Epithelial cell of prostate (primary cell): ENCODE measurements at places on chromosomes 7 and 10.

DNA sequence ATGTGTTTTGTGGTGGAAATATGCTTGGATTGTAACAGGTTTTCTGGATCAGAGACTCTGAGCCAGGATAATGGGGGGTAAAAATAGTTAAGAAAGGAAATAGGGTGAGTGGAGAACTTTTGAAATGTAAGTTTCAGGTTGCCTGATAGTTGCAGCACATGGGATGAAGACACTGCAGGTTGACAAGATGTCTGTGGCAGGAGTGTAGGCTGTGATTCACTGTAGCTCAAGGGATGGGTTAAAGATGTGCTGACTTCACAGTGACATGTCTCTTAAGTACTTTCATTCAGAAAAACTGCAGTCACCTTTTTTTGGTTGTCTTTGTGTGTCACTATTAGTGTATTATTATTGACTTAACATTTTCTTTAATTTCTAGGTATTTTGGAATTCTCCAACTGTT lies 63.5 kb upstream of the SLC39A12 start:
- no peak for DNase-seq

- no peak for DNase-seq
These were observed 293.9 kb downstream of the CCDC3 start for GRCh38 chr10:12707461-12708185.

DNA sequence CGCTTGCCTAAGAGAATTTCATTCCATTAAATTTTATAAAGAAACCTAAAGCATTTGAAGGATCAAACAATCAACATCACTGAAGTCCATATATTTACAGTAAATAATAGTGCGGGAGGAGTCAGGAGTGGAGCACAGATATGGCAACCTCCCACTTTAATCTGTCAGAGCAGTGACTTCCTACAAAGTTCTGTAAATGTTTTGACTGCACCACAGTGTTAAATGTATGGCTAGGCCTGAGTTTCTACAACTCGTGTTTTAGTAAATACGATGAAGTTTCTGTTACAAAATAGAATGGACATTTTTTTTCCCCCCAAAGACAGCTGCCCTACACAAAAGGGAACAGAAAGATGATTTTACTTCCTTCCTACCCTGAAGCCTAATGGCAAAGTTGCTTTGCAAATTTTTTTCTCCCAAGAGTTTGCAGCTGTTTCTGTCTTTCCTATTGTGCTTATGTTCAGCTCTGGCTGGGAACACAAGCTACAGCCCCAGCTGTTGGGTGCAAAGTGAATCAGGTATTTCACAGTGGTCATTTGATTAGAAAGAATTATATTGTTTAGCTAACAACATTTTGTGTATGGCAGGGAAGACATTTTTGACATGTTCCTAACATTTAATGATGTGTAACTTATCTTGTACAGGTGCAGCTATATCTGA lies 62.1 kb downstream of the MET start:
- no peak for DNase-seq

- no peak for DNase-seq
These were observed 375.2 kb upstream of the VWC2 start for GRCh38 chr7:49398236-49398635.

DNA sequence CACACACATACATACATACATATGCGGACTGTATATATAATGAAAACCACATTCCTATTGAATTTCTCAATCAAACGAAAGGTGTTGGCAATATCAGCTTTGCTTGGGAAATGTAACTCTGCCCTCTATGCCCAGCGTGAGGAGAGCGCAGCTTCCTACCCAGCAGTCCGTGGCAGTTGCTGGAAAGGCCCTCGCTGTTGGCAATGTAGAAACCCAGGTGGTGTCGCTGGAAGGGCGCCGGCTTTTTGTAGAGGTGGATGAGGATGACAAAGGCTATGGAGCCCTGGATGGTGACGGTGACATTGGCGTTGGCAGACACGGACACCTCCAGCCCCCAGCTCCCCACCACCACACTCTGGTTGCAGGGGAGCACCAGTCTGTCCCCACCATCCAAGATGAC lies 100.9 kb downstream of the ITIH5 start:
- no peak for DNase-seq

DNA sequence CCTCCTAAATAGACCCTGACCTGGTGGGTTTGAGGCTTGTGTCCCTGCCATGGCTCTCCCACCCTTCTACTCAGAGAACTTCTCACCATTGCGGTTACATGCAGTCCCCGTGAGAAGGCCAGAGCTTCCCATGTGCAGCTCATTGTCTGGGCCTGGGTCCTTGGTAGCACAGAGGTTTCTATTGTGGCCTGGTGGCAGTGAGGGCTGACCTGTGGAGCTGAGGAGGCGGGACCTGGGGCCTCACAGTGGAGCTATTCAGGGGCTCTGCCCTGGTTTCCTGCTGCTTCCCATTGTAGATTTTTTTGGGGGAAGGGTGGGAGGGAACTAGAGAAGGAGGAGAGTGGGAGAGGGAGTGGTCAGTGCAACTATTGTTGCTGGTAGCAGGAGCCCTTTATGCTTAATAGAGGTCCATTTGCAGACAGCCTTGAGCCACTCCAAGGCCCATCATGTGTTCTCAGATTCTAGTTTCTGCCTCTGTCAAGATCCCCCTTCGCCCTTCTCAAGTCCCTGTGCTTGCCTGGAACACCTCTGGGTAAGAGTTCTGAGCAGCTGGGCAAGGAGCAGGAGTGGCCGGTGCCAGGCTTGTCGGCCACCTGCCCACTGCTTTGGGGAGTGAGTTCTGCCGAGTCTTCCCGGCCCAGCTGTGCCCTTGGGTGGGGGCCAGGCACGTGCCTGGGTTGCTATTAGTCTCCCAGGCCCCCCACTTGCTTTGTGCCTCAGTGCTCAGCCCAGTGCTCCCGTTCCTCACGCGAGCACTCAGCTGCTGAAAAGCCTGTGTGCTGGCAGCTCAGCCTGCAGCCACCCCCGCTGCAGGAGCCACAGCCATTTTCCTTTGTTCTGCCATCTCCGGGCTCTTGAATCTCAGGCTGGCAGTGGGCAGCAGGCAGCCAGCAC lies 10.7 kb downstream of the TSPAN14 start:
- DNase-seq = no peak

DNA sequence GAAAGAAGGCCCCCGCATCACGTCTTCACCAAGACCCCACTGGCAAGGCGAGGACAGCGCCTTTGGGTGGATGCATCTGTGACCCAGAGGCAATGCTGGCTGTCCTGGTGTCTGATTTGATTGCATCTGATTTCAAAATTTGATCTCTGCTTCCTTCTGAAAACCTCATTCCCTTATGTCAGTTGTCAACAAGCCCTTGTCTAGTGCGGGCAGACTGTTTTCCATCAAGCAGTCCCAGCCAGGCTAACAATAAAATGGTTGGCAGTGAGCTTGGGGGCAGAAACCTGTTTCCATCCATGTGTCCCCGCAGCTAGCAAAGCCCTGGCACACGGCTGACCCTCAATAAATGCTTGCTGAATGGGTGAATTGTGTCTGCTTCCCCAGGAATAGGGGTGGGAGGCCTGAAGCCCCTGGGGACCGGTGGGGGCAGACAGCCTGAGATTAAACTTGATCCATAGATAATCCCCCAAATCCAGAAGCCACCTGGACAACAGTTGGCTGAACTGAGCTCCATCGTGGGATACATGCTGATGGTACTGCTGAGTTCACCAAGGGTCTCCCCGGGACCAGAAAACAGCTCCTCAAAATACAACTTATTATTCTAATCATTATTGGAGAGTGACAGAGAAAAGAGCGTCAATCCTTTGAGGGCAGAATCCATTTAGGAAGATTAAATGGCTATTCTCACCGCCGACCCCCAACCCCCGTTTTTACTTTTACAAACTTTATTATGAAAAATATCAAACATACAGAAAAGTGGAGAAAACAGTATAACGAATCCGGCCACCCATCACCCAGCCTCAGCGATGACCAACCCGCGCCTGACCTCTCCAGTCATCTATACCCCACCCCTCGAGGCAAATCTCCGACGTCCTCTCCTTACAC lies 912 bp upstream of the DUSP5 start:
- DNase-seq = no peak

- DNase-seq = no peak
These were observed 38.2 kb downstream of the ANTXRL start for GRCh38 chr10:46325021-46325420.

DNA sequence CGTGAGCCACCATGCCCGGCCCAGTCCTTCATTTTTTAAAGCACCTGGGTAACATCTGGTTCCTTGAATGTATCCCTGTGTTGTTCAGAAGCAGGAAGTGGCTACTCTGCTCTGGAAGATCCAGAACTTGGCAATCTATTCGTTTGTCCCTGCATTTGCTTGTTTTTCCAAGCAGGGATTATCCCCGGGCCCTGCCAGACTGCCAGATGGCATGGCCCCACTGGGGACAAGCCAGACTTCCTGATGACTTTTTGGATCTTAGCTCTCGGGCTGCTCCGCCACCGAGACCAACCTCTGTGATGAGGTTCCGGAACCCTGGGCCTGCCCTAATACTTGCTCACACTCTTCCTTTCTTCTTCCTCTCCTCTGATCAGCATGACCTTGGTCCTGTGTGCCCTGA lies 496.7 kb downstream of the TYW1 start:
- no peak for DNase-seq

- no peak for DNase-seq
These were observed 178.3 kb upstream of the AUTS2 start for GRCh38 chr7:69419934-69420333.

DNA sequence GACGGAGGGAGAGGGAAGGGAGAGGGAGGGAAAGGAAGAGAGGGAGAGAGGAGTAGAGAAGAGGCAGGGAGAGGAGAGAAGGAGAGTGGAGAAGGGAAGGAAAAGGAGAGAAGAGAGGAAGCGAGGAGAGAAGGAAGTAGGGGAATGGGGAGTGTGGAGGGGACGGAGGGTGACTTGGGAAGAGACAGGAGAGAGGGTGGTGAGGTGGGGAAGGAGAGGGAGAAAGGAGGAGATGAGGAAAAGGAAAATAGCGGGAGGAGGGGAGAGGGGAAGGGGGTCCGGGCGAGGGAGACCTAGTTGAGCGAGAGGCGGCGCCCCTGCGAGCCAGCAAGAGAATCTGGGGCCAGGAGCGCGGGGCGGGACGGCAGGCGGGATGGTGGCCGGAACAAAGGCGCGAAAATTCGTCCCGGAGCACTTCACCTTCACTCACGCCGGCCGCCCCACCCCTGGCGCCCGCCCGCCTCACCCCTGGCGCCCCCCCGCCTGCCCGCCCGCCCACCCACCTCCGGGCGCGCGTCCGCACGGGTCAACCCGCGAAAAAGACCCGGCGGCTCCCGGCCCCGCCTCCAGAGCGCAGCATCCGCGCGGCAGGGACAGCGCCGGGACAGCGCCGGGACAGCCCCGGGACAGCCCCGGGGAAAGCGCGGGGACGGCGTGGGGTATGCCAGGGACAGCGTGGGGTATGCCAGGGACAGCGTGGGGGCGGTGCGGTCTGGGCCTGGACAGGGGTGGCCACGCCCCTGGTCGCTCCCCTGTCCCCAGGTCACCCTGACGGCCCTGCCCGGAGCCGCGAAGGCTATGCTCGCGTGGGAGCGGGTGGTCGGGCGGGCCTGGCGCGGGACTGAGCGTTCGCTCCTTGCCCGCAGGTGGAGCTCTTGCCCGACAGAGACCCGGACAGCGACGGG lies 4.2 kb downstream of the VSTM2A start:
- DNase-seq = no peak

DNA sequence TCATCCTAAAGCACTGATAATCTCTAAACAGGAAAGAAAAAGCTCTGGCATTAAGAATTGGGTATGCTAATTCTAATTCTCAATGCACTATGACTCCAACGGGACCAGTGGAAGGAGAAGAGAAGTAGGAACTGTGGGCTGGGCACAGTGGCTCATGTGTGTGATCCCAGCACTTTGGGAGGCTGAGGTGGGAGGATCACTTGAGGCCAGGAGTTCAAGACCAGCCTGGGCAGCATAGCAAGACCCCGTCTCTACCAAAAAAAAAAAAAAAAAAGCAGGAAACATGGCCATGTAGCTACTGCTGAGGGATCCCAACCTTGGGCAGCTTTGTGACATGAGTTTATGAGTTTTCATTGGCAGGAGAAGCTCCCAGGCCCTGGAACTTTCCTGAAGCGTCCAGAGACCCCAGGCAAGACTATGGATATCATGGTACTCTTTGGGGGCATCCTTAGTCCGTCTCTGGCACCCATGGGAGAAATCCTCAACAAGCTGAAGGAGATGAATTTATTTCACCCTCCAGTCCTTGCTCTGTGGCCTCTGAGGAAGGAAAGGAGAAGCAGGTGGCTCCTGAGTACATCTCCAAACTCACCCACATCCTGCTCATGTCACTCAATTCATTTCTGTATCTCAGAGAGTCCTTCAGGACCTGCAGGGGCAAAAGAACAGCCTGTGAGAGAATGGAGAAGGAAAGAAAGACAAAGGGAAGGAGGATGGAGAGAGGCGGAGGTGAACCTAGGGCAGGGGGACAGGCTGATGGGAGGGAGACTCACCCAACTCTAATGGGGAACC lies 99.5 kb downstream of the SPDYE5 start:
- no peak for DNase-seq

DNA sequence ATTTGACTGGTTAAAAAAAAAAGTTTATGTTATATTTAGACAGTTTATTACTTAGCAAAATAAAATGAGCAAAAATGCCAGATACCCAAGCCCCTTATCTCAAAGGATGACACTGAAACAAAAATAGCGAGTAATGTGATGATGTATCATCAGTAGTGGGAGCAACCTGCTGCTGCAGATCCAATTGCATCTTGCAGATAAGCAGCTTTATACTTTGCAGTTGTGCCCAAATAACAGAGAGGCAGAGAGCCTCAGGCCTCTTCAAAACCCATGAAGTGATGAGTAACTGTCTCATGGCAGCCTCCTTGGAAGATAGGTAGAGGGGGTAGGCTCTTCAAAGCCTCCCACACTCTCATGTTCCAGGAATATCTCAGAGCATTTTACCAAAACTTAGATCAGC lies 468.2 kb upstream of the LRRTM3 start:
- DNase-seq = no peak

DNA sequence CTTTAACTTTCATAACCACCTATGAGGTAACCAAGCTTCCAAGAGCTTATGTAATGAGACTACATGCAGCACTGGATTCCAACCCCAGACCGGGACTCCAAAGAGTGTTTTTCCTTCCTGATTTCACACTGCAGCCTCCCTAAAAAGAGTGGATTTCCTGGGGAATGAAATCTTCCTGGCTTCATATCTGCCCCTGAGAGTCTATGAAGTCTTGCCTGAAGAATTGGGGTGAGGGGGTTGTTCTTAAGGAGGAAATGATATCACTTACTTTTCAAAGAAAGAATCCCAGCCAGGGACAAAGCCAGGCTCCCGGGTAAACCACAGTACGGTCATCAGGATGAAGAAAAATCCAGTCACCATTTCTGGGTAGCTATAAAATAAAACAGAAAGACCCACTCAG lies 29.7 kb downstream of the STMP1 start:
- no peak for DNase-seq

DNA sequence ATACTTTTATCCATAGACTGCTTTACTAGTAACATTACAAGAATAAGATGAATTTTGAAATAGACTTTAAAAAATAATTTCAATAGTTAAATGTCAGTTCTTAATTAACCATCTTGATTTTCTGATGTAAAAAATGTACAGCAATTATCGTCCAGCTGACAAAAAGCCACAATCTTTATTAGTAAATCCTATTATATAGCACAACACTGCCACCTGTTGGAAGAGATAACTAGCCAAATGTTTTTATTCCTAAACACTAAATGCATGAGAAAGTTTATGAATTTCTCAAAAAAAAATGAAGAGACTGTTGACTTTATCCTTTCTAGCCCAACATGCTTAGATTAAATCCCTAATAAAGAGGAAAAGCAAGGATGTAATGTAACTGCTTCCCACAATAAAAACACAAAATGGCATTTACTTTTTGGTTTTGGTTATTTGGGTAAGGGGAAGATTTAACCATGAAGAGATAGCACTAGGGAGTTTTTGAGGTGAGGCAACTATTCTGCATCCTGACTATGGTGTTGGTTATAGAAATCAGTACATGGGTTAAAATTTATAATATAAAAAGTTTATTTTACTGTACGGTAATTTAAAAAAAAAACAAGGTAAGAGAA lies 8.0 kb downstream of the COA1 start:
- DNase-seq = no peak
